Esophagus muscularis mucosa (tissue), 4 donors: ENCODE measurements at places on chromosomes 6 and 20.

GRCh38 chr20:19001177-19001576 is 187.6 kb downstream of the SCP2D1 start:
- no peak for DNase-seq

- no peak for DNase-seq
Observed at GRCh38 chr20:39036851-39037250, 74.7 kb downstream of the DHX35 start.

DNA sequence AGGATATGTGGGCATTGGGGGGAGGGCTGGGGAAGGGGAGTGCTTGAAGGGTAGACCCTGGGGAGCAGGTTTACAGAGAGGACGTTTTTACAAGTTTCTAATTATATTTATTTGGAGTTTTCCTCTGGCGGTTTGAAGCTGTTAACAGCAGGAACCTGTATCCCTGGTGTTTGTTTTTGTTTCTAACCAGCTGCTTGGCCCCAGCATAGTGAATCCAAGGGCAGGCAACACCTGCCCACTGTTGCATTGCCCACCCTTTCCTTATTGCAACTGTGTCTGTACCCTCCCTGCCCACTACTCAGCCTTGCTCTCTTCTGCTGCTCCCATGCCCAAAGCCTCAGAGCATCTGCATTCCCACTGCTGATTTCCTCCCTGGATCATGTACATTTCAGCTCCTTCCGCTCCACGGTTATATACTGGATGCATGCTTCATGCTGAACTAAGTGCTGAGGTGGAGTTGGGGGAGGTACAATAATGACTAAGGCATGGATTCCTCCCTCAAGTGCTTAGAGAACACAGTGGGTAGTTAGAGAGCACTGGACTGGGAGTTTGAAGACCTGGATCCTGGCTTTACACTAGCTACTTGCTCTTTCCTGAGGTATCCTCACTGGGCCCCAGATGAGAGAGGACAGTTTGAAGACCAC is 6.0 kb downstream of the SCUBE3 start:
- no peak for DNase-seq

- no peak for DNase-seq
Observed at GRCh38 chr6:72783666-72784065, 161.8 kb downstream of the KCNQ5 start.

GRCh38 chr6:55069132-55069781 is 105.1 kb upstream of the HCRTR2 start:
- DNase-seq = no peak
